Epithelial cell of proximal tubule (primary cell): ENCODE measurements at places on chromosomes 7 and 10.

GRCh38 chr10:49612513-49613164 lies 1.2 kb upstream of the CHAT start:
- no peak for DNase-seq

DNA sequence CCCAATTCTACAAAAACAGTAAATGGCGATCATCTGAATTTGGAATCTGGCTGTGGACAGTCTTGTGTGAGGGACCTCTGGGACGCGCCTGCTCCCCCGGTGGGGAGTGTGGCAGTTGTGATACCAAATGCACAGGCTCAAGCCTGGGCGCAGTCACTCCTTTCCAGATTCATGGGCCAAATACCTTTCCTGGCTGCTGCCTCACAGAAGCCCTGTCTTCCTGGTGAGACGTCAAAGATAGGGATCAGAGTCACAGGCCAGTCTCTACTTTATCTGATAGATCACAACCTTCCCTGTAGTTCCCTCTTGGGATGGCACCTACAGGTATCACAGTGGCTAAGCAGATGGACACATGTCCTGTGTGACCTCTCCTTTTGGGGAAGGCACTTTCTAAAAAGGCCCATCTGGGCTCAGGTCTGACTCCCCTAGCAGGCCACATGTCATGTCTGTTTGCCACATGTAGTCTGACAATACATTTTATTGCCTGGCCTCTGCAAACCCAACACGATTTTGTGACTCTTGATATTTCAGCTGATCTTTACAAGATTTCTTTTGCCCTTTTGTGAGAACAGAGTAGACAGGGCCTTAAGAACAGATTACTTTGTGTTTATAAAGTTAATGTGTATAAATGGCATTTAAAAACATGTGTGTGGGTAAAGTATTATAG lies 150.1 kb downstream of the SNX10 start:
- no peak for DNase-seq

GRCh38 chr7:3336042-3336665 lies 35.1 kb downstream of the SDK1 start:
- DNase-seq, result no peak

DNA sequence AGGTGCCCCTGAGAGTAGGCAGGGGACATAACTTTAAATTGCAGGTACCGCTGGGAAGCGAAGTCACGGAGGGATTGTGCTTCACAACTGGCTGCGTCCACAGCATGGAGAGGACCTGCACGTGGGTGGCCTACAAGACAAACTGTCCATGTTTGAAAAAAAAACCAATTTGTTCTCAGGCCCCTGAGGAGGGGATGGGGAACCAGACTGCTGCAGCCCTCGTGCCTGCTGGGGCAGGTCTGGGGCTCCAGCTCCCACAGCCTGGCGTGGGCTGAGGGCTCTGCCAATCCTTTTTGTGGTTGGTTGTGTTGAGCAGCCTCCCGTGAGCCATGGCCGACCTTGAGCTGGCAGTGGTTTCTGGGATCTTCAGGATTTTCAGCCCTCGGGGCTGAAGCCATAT lies 9.7 kb downstream of the SFRP5 start:
- no peak for DNase-seq

DNA sequence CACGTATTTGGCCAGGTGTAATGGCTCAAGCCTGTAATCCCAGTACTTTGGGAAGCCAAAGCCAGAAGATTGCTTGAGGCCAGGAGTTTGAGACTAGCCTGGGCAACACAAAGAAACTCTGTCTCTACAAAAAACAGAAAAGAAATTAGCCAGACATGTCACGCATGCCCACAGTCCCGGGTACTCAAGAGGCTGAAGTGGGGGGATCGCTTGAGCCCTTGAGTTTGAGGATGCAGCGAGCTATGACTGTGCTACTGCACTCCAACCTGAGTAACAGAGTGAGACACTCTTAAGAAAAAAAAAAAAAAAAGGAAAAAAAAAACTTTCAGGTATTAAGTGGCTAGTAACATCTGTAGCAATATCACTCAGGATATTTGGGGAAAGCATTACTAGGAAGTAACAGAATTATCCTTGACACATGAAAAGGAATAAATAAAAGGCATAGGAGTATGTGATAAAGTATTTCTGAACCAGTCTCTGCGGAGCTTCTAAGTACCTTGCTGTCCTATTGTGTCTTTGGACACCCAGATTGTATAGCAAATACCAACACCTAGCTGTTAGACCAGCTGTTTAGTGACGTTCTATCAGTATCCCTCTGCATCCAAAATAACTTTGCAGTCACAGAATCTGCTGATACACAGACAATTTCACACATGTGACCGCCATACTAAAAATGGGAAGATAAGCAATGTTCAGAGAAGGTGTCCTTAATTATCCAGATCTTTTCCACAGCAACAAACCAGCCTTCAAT lies 74.4 kb downstream of the CYTH3 start:
- DNase-seq, result no peak

GRCh38 chr7:378551-379455 lies 88.8 kb downstream of the FOXL3 start:
- no peak for DNase-seq

DNA sequence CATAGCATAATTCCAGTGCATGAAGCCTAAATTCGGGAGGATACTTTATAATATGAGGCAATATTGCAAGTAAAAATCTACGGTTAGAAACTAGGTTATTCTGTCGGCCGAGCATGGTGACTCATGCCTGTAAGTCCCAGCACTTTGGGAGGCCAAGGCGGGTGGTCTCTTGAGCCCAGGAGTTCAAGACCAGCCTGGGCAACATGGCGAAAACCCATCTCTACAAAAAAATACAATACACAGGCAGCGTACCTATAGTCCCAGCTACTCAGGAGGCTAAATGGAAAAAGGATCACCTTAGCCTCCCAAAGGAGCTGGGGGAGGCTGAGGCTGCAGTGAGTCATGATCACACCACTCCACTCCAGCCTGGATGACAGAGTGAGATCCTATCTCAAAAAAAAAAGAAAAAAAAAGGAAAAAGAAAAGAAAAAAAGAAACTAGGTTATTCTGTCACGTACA lies 14.2 kb downstream of the SKAP2 start:
- DNase-seq, result no peak

- DNase-seq, result no peak
Observed at GRCh38 chr7:130135208-130136205, 65.2 kb downstream of the KLHDC10 start.

- no peak for DNase-seq
Observed at GRCh38 chr7:4657640-4658417, 24.3 kb upstream of the FOXK1 start.

DNA sequence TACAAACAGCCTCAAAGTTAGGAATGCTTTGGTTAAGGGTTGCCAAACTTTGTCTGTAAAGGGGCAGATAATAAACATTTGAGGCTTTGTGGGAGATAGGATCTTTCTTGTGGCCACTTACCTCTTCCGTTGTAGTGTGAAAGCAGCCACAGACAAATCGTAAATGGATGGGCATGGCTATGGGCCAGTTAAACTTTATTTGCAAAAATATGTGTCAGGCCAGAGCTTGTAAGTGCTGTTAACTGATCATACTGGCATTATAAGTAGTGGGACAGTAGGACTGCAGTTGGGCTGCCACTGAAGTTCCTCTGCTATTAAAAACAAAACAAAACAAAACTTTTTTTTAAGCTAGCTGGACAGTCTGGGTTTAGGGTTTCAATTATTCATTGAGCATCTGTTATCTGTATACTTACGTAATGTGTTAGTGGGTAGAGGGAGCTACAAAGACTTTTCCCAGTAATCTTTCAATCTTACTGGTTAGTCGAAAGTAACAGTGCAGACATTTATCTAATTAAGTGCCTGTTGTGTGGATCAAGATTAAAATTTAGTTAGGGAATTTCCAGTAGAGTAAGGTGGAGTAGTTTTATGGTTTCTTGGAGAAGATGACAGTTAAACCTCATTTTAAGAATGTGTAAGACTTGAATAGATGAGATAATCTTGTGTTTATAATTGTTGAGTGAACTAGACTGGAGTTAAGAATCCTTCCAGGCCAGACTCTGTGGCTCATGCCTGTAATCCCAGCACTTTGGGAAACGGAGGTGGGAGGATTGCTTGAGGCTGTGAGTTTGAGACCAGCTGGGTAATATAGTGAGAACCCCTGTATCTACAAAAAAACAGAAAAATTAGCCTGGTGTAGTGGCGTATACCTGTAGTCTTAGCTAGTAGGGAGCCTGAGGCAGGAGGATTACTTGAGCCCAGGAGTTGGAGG lies 100.1 kb downstream of the BTRC start:
- no peak for DNase-seq

DNA sequence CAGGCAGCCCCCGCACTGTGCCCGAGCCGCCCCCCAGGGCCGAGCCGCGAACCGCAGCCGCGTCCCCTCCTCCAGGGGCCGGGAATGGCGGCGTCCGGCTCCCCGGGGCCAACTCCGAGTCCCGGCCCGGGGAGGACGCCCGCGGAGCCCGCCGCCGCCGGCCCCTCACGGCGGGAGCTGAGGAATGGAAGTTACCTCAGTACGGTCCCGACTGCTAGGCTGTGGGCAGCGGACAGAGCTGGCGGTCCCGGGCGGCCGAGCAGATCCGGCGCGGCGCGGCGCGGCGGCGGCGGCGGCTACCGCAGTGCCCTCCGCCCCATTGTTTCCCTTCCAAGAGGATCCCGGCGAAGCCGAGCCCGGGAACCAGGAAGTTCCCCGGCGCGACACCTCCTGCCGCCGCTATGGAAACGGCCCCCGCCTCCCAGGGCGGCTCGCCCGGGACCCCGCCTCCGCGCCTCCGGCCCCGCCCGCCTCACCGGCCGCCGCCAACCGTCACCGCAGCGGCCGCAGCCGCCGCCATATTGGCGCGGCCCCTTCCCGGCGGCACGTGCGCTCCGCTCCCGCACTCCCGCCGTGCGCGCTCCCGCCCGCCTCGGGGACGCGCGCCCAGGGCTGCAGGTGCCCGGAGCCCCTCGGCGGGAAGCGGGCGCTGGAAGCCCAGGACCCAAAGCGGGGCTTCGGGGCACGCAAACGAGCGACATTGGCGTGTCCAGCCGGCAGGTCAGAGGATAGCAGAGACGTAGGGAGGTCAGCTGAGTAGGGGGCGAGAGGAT lies at the start of gene USP6NL:
Gene USP6NL, minus strand, starts transcription at position 403 of the 773 bp plus-strand sequence. CDS start 14,016 bp downstream, outside the sequence.
- DNase-seq, result no peak

DNA sequence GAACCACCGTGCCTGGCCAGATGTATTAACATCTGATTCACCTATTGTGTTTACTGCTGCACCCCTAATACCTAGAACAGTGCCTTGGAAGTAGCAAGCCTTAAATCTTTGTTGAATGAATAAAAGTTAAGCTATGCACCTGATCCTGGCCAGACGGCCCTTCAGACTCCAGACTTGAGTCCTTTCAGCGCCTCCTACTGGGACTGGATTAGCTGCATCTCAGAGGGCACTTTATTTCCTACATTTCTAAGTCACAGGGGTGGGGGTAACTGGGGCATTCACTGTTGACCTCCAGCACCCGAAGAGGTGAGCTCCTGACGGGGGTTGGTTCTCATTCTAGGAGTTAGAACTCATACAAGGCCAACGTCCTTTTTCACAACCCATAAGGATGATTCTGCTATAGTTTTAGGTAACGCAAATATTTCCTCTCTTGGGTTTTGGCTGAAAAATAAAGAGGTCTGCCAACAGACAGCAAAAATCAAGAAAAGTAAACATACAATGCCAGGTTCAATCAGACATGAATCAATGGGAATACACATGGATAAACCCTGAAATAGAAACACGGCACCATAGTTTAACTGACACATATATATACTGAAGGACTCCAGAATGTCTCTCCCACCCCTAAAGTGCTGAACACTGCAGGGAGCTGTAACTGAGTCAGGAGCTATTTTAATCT lies 48.0 kb upstream of the DLG5 start:
- DNase-seq, result no peak

DNA sequence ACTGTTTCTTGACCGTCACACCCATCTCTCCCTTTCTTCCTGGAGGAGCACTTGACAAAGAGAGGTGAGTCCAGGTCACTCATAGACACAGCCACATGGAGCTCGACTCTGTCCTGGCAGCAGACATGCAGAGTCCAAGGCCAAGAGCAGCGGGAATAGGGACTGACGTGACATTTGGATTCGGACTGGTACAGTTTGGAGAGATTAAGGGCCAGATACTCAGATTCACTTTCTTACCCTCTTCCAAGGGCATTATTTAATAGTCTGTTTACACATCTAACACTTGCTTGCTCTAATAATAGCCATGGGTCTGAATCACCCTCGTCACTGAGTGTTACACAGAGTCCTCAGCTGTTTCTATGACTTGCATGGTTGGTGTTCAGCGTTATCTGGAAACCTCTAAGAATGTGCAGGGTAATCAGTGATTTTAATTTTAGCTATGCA lies 39.2 kb upstream of the OTUD1 start:
- DNase-seq, result no peak

DNA sequence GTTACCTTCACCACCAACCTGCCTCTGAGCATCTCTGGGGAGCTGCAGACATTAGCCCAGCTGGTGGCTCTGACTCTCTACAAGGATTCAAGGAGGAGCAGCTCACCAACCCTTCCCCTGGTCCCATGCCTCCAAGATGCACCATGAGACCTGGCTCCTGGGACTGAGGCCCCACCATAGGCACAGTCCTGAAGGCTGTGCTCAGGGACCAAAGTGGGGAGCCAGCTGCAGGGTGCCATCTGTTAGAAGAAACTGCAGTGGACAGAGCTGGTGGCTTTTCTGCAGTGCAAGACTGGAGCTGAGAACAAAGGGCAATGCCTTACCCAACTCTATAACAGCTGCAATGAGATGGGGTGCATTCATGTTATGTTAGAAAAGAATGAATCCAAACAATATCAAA lies 581.6 kb downstream of the TCERG1L start:
- DNase-seq, result no peak

- no peak for DNase-seq
Observed at GRCh38 chr7:102093599-102094315, 192.9 kb upstream of the SH2B2 start.

GRCh38 chr7:20219062-20219445 lies 1.9 kb upstream of the MACC1 start:
- DNase-seq, result no peak

GRCh38 chr7:70354409-70355169 lies 756.3 kb downstream of the AUTS2 start:
- DNase-seq, result no peak

- DNase-seq, result no peak
Observed at GRCh38 chr10:68077026-68077425, 1.9 kb upstream of the HERC4 start.

DNA sequence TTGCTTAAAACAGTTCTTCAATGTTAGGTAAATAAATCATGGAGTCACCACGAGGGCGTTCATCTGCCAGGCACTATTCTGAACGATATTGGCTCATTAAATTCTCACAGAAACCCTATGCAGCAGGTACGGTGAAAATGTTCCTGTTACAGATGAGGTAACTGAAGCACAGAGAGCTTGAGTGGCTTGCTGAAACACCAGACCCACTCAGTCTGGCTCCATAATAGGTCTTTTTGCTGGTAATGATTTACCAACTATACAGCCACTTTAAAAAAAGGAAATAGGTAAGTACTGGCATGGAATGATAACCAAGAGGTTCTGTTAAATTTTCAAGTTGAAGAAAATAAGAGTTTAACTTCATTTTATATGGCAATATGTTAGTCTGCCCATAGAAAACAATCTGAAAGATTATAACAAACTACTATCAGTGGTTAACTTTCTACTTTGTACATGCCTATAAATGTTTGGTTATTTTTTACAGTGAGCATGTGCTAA lies 1.3 kb upstream of the TM9SF3 start:
- DNase-seq, result no peak
